ENCODE measurements at places on chromosomes 2 and 18. TPM values are rescaled to one million over a fixed set of nuclear protein-coding genes. Genes with fewer than 3 reads are reported as not detected.

DNA sequence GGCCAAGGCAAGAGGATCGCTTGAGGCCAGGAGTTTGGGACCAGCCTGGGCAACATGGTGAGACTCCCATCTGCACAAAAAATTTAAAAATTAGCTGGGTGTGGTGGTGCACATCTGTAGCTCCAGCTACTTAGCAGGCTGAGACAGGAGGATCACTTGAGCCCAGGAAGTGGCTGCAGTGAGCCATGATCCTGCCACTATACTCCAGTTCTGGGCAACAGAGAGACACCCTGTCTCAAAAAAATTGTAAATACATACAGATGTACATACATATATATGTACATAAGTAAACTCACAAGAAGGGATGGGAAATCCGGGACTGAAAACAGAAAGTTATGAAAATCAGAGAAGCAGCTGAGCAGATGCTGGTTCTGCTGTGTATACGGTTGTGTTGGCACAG lies 29.6 kb upstream of the TAF4B start:
- DNase-seq, result no peak

Gene ERBB4
- not detected for total RNA-seq

Gene HYCC2
- 17.7 TPM for total RNA-seq

DNA sequence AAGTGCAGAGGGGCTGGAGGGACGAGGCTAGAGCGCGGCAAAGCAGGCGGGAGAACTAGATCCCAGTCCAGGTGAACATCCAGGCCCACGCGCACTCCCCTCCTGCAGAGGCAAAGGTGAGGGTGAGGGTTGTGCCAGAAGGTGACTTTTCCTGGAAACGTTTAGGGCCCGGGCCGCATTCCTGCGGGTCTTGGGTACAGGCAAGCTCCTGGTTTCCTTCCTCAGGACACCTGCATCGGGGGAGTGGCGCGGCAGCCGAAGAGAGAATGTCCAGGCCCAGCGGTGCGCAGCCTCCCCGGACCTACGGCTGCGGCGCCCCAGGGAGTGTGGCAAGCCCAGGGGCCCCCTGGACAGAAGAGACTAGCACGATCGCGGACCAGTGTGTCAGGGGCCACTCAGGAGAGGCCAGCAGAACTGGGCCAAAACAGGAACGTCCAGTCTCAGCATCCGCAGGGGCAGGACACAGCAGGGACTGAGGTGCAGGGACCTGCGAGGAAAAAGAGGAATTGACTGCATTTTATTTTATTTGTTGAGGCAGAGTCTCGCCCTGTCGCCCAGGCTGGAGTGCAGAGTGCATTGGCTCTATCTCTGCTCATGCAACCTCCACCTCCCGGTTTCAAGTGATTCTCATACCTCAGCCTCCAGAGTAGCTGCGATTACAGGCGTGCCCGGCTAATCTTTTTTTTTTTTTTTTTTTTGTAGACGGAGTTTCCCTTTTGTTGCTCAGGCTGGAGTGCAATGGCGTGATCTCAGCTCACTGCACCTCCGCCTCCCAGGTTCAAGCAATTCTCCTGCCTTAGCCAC lies 8.7 kb upstream of the IMPA2 start:
- DNase-seq, result no peak

GRCh38 chr2:176234940-176235339 lies 34.3 kb upstream of the MTX2 start:
- no peak for DNase-seq

- DNase-seq, result no peak
Measured at GRCh38 chr18:71450257-71450656, 1093.9 kb downstream of the CBLN2 start.

Gene MDH1B
- 1.3 TPM for total RNA-seq

Gene RIOK3
- 63.5 TPM for total RNA-seq

DNA sequence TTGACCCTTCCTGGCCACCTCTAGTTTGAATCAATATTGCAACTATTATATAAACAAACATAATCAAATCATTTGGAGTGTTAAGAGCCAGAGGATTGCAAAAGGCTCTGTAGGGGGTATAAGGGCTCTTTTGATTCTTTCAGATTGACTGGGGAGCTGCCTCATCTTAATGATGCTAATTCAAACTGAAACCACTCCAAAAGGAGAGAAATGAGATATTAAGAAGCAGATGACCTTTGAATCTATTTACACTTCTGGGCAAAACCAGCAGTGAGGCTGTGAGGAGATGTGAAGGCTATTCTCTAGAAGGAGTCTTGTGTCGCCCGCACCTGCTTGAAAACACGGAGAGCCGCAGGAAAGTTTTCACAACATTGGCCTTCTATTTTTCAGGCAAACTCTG lies 311.2 kb upstream of the CRIM1 start:
- DNase-seq, result no peak

DNA sequence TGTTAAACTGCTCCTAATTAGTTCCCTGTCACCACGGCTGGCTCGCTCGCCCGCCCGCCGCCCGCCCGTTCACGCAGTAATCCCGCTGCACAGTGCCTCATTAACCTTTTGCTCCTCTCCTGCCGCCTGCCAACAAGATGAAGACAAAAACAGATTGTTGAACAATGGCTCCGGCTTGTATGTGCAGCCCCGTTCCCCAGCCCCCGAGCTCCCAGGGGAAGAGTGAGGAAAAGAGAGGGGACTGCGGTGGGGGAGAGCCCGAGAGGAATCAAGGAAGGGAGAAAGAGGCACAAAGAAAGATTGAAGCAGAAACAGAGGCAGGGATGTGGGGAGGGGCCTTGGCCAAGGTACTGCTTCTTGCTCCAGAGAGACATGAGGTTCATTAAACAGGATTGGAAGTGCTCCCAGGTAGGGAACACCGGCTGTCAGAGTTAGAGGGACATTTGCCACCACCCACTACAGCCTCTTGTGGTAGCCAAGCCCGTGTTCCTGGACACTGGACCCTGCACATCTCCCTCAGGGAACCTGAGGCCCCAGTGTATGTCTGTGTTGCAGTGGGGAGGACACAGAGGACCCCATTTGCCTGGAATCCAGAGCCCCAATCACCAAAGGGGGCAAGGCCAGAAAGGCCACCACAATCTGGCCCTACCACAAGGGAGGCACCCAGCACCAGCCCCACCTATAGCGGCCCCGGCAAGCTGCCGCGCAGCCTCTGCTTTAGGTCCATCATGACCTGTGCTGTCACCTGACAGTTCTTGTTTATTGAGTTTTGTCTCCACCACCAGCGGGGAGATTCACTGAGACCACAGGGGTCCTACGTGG lies 38.1 kb downstream of the EMX1 start:
- DNase-seq, result no peak

DNA sequence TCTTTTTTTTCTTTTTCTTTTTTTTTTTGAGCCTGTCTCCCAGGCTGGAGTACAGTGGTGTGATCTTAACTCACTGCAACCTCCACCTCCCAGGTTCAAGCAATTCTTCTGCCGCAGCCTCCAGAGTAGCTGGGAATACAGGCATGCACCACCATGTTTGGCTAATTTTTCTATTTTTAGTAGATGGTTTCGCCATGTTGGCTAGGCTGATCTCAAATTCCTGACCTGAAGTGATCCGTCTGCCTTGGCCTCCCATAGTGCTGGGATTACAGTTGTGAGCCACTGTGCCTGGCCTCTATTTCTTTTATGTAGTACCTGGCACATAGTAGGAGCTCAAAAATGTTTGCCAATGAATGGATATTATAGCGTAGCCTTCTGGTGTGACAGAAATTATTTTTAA lies 6.8 kb upstream of the CFLAR start:
- no peak for DNase-seq

Gene MYO7B
- not detected for total RNA-seq

GRCh38 chr2:156826341-156826933 lies 390.3 kb downstream of the GPD2 start:
- DNase-seq, result peak; percentile 53

Gene TRIM43
- total RNA-seq, result not detected

Gene LYG2
- not detected for total RNA-seq

- DNase-seq, result no peak
Measured at GRCh38 chr2:33267043-33267442, 209.4 kb upstream of the RASGRP3 start.

GRCh38 chr2:170087413-170087793 lies 90.5 kb upstream of the MYO3B start:
- DNase-seq, result no peak

Gene RFTN2
- 4.7 TPM for total RNA-seq

Gene MALL
- total RNA-seq, result 2.2 TPM

GRCh38 chr18:58977223-58977622 lies 112.5 kb downstream of the ZNF532 start:
- no peak for DNase-seq

DNA sequence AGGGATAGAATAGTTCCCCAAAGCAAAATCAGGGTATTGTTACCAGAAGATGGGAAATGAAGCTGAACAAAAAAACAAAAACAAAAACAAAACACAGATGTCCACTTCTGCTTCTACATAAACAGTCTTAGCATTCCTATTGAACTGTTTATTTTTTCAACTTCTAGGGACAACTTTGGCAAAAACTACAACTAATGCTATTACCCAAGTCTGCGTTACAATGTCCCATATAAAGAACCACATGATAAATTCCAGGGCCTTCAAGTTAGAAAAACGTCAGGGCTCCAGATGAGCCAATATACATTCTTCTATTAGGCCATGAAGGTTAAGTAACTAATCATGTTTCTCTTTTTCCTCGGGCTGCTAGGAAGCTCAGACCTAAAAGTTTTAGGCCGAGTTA lies 16.9 kb downstream of the PID1 start:
- DNase-seq, result peak; percentile 81

DNA sequence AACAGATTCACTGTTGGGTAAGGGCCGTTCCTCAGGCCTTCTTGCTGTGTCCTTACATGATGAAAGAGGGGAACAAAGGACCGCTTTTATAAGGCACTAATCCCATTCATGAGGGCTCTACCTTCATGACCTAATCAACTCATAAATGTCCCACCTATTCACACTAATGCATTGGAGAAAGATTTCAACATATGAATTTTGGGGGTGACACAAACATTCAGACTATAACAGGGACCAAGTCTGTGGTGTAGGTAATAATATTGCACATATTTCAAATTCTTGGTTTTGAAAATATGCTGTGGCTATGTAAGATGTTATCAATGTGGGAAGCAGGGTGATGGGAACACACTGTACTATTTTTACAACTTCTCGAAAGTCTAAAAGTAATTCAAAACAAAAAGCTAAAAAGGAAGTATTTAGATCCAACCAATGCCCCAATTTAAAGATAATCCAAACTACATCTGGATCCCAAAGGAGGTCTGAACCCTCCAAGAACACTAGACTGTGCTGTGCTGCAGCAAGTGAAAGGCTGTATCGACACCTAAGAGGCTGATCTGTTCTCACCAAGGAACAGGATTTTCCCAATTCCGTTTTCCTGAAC lies 82.4 kb upstream of the TGIF1 start:
- peak; percentile 90 for DNase-seq
